Right ventricle myocardium inferior (tissue), 1 donor: ENCODE measurements at places on chromosomes 1 and 21.
A peak's percentile ranks its signal among the peaks of the same experiment; 100 is the strongest.

GRCh38 chr1:201426479-201427310, 5.2 kb upstream of the TNNI1 start:
- no peak for DNase-seq

GRCh38 chr1:53063744-53064515, 1.9 kb downstream of the PODN start:
- DNase-seq: peak; percentile 43

- DNase-seq: no peak
Observed at GRCh38 chr1:221565711-221566110, 176.2 kb downstream of the DUSP10 start.

DNA sequence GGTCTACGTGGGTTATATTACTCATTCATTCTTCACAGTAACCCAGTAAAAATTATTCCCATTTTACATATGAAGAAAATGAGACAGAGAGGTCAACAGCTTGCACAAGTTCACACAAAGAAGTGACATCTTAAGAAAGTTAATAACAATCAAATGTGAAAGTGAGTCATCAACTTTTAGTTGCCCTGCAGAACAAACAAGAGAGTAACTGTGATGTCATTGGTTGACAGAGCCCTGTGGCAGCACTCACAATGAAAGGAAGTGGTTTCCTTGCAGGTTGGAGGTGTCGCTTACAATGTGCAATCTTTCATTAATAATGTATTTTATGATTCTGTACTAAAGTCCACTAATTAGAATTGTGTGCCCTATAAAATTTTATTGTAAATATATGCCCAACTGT, 369.6 kb downstream of the RYR2 start:
- no peak for DNase-seq

GRCh38 chr1:168392958-168393549, 112.4 kb downstream of the TBX19 start:
- no peak for DNase-seq

DNA sequence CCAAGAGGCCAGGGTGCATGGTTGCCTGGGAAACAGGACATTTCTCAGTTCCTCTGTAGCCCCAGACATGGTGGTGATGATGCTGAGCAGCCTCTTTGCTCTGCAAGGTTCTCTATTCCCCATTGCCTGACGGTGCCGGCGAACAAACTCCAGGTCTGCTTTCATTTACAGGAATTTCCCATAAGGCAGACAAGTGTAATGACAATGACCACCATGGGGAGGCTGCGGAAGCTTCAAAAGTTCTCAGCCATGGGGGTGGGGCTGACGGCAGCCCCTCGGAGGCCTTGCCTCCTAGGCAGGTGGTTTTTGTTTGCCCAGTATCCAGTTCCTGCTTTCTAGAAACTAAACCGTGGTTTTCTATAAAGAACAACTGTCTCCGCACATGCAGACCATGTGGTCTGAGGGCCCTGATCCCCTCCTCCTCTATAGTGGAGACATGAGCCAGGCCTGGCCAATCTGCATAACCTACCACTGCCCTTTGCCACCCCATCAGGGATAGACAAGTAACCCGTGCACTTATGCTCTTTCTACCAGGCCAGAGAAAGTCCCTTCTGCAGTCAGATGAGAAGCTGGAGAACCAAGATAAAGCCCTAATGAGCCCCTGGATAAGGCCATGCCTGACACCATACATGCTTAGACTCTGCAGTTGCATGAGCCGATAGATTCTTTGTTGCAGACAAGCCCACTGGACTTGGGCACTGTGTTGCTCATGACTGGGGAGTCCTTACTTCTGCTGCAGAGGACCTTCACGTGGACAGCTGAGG, 54.1 kb downstream of the LDLRAD2 start:
- DNase-seq: no peak

DNA sequence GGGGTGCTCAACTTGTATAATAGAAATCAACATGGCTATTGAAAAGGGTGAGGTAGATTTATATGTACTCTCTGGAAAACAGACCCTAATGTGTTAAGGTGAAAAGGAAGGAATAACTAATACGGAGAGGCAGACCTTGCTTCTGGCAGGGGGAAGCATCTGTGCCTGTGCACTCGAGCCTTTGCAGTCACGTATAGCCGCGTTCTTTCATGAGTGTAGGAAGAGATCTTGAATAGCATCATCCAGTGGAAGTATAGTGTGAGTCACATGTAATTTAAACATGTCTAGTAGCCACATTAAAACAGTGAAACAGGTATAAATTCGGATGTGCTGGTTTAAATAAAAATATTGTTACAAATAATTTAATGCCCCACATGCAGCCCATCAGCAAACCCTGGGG, 3.0 kb downstream of the A3GALT2 start:
- no peak for DNase-seq

GRCh38 chr1:186487163-186487562, 26.2 kb upstream of the PDC start:
- DNase-seq: no peak

DNA sequence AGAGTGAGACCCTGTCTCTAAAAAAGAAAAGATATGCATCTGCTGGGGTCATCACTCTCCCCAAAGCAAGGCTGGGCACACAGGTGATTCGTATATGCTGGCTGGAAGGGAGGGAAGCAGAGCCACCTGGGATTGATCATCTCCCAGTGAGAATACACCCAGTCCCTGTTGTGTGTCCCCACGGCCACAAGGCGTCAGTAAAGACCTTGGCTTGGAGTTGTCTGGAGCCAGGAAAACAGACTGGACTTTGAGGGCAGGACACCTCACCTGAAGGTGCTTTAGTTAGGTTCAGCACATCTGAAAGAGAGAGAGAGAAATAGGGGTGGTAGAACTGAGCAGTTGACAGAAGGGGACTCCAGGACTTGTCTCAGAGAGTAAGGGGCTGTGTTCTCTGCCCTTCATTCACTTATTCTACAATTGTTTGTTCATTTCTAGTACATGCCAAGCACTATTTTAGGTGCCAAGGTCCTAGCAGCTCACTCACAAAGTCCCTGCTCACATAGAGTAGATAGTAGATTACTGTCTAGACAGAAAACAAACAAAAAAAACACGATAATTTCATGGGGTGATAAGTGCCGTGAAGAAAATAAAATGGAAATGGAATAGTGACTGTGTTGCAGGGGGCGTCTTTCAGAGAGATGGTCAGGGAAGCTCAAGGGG, 13.5 kb downstream of the CITED4 start:
- no peak for DNase-seq

DNA sequence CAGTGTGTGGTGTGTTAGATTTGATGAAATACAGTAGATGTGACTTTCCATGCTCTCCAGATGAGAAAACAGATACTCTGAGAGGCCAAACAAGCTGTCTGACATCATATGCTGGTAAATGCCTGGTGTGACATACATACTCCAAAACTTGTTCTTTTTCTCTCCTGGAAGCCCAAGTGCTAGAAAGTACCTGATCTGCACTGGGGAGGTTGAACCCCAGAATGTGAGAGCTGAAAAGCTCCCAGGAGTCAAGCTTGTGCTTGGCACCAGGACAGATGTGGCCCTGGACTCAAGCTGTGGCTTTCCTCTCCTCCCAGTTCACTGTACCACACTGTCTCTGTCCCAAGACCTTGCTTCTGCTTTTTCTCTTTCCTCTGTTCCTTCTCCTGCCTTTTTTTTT, 389.0 kb upstream of the USP24 start:
- no peak for DNase-seq
